ENCODE measurements at places on chromosomes 6 and 20. TPM values are rescaled to one million over a fixed set of nuclear protein-coding genes. Genes with fewer than 3 reads are reported as not detected.

The GNAS-AS1 gene
- 4.9 TPM for total RNA-seq

The NAPB gene
- 9.6 TPM for total RNA-seq

The SLA2 gene
- not detected for total RNA-seq

The MCCD1 gene
- total RNA-seq = not detected

The AKAP7 gene
- 5.2 TPM for total RNA-seq

The SDCBP2 gene
- 10.1 TPM for total RNA-seq

DNA sequence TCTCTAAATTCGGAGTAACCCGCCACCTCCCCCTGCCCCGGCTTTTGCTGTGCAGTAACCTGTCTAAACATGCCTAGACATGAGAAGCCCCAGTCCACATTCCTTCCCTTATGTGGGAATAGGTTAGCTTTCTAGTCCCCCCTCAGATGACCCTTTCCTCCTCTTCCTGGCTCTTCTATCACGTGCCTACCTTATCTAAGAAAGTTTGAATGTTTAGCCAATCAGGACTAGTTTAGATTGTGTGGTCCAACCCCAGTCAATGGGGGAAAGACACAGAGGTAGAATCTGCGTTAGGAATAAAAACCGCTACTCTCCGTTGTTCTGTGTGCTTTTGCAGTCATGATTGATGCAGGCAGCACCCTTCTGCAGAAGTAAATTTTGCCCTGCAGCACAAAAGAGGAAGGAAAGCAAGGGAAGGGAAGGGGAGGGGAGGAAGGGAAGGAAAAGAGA, 69.0 kb upstream of the CD93 start:
- no peak for DNase-seq

- no peak for DNase-seq
Measured at GRCh38 chr20:10714236-10714975, 40.6 kb upstream of the JAG1 start.

DNA sequence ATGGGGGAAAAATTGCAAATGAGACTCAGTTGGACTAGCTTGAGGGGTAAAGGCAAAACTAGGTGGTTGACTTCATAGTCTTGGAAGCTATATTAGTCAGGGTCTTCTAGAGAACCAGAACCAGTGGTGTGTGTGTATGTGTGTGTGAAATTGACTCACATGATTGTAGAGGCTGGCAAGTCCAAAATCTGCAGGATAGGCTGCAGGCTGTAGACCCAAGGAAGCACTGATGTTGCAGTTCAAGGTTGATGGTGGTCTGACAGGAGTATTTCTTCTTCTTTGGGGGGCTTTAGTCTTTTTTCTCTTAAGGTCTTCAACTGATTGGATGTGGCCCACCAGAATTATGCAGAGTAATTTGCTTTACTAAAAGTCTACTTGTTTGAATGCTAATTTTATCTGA, 217.4 kb downstream of the MANEA start:
- DNase-seq = no peak

DNA sequence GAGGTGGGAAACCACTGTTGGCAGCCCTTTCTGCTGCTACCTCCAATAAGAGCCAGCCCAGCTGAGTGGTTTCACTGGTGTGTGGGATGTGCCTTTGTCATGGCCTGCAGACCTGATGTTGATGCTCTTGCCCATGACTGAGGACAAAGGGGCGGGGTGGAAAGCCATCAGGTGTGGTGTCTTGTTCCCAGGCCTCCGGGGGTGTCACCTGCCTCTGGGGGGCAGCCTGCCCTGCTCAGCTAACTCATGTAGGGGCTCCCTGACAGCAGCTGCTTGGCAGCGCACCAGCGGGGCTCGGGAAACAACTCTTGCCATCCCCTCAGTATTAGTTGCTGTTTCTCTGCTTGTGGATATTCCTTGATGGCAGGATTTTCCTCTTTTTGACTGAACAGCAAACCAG, 91.3 kb downstream of the LYRM2 start:
- DNase-seq = no peak

GRCh38 chr6:44856479-44856878, 469.0 kb downstream of the CDC5L start:
- DNase-seq = no peak

DNA sequence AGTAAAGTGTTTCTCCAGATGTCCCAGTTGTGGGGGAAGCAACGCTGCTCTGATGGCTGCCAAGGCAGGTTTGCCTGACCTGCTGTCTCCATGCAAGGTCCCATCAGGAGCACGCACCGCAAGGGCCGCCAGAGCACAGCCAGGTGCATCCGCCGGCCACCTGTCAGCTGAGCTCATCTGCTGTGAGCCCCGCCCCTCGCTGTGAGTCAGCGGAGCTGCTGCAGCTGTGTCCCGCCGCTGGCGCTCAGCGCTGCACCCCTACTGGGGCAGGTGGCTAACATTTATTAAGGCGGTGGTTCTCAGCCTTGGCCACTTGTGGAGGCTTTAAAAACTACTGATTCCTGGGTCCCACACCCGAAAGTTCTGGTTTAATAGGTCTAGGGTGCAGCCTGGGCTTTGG, 225.7 kb downstream of the UST start:
- peak; percentile 51 for DNase-seq

- DNase-seq = no peak
Measured at GRCh38 chr6:115609111-115609510, 451.6 kb downstream of the FRK start.

GRCh38 chr20:37669062-37669772, 24.6 kb upstream of the CTNNBL1 start:
- DNase-seq = no peak

DNA sequence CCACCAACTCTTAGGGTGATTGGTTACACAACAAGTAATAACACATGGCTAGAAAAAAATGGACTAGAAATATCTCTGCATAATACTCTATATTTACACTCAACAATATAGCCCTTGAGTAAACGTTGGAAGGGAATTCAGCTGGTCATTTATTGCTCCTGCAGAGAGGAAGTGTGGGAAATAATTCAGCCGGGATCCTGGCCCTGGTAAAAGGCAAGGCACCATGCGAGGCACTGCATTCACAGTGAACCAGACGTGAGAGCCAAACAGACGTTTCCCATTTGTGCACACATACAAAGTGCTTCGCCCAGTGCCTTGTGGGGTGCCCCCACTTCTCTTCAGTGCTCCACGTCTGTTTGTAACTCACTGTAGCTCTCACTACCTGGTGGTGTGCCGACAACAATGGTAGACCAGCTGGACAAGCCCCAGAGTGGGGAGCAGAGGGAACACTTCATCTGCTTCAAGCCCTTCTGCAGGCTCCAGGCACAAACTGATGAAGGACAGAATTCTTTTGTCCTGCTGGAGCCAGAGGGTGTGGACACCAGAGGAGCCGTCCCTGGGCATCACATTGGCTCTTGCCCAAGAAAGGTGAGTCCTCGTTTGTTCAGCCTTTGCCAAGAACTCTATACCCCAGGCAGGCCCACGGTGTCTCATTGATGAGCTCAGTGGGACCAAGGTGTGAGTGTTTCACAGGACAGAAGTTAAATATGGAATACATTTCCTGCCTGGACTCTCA, 18.8 kb downstream of the SYNDIG1 start:
- no peak for DNase-seq

- DNase-seq = no peak
Measured at GRCh38 chr6:25302677-25303128, 23.5 kb downstream of the CARMIL1 start.

- DNase-seq = no peak
Measured at GRCh38 chr20:48823960-48824498, 3.8 kb downstream of the PREX1 start.
